ENCODE measurements at places on chromosomes 7 and 10.

DNA sequence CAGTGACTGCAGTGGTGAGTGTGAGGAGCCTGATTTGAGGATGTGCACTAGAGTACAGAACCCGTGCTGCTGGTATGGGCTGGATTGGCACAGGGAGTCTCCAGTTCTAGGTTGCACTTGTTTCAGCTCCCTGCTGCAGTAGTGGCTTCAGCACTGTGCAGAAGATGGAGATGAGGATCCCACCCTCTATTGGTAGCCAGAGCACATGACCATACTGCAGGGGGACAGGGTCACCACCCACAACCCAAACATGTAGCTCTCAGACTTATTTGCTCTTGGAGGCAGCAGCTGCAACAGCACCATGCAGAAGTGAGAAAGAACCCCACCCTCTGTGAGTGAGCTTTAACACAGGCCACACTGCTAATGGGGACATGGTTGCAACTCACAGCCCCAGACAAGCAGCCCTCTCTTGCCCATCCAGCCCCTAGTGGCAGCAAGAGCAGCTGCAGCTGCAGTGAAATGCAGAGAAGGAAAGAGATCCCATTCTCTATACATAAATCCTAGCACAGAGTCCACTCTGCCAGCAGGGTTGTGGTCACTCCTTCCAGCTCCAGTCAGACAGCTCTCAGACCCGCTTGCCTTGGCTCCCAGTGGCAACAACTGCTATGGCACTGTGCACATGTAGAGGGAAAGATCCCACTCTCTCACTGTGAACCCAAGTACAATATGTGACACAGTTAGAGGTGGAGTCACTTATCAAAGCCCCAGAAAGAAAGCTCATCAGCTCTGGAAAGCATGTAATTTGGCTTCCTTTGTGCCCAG lies 51.4 kb upstream of the SCIN start:
- peak; percentile 69 for DNase-seq

GRCh38 chr7:47506382-47507339 lies 75.2 kb downstream of the TNS3 start:
- no peak for DNase-seq

DNA sequence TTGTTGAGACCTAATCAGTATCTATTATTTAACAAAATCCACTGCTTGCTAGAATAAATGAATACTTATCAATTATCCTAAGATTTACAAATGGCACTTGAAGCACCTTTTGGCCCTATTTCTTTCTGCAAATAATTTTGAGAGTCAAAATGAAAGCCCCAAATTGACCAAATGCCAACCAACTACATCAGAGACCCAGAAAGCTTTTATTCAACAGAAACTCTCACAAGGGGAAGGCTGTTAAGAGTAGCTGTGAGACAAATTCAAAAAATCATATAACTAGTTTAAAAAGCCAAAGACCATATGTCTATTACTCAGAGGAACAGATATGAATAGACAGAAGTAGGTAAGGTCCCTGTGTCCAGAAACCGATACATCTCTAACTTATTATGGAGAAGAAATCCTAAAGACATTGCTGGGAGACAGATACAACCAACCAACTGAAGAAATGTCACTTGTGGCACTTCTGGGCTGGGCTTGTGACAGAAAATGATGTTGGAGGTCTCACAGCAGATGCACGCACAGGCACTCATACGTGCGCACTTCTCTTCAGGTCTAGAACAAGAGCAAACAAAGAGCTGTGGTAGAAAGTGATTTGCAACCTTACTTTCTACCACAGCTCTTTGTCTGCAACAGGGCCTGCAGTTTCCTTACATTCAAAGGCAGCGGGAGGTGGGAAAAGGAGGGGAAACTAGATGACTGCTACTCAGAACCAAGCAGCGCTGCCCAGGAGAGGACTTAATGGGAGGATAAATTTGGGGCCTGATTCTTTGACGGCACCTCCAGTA lies 58.6 kb upstream of the KCNIP2 start:
- peak; percentile 33 for DNase-seq

- DNase-seq = no peak
Measured at GRCh38 chr7:15916681-15917380, 230.3 kb upstream of the MEOX2 start.

- DNase-seq = no peak
Measured at GRCh38 chr7:154902600-154903082, 100.3 kb downstream of the PAXIP1 start.

GRCh38 chr10:17147884-17148489 lies 18.4 kb upstream of the CUBN start:
- no peak for DNase-seq

GRCh38 chr7:129959471-129960203 lies 6.9 kb upstream of the UBE2H start:
- DNase-seq = no peak

DNA sequence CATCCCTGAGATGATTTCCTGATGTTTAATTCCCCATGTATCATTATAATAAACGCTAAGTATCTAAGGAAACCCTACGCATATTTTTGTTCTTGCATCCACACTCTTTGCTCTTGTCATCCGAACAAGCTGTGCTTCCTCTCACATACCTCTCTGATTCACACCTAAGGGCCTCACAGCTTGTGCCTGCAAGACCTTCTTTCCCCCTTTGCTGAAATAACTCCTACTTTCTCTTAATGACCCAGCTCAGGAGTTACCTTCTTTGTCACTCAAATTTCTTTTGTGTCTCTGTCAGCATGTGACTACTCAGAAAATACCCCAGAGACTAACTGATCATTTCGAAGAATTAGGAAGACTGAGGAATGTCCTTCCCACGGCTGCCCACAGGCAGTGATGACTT lies 209.3 kb upstream of the IMMP2L start:
- peak; percentile 37 for DNase-seq

DNA sequence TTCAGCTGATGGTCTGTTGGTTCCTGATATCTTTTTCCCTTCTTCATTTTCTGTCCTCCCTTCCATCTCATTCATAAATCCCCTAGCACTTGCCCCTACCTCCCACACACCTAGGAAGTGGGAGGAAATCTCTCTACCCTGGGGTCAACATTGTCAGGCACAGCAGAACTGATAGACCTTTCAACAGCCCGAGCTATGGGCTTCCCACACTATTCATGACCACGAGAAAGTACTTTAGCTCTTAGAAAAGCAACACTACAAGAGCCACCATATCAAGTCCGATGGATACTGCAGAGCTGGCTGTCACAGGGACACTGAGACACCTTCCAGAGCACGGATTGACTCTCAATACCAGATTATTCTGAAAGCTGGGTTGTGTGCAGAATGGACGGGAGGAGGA lies 180.6 kb upstream of the NEBL start:
- DNase-seq = no peak

GRCh38 chr7:74404741-74405140 lies 49.0 kb upstream of the GTF2IRD1 start:
- DNase-seq = no peak

DNA sequence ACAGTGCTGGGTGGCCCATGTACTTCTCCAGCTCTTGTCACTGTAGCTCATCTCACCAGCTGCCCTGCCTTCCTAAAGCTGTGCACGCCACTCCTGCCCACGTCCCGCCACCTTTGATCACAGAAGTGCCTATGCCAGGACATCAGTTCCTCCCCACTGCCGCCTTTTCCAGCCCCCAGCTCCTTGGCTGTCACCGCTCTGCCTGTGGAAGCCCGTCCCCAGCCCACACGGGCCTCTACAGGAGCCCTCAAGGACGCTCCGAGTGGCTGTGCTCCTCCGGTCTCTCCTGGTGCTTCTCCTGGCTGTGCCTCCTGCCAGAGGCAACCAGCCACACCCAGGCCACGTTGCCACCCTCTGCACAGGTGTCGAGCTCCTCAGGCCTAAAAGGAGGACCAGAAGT lies 19.3 kb upstream of the INMT start:
- no peak for DNase-seq

DNA sequence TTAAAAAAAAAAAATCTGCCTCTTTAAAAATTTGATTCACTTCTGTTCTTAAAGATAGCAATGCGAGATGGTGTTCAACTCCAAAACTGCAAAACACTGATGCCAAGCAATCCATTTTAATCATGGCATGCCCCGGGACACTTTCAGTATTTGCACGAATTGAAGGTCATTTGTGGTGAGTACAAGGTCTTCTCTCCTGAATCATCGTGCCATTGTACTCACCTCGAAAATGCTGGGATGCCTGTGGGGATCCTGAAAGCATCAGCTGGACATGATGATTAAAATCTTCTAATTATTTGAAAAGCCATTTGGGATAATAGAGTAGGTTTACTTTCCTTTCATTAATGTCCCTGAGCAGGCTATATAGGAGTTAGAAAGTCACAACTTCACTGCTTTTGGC lies 125.1 kb upstream of the NRP1 start:
- DNase-seq = no peak

- peak; percentile 49 for DNase-seq
Measured at GRCh38 chr7:4819560-4820404, 42.0 kb downstream of the PAPOLB start.

DNA sequence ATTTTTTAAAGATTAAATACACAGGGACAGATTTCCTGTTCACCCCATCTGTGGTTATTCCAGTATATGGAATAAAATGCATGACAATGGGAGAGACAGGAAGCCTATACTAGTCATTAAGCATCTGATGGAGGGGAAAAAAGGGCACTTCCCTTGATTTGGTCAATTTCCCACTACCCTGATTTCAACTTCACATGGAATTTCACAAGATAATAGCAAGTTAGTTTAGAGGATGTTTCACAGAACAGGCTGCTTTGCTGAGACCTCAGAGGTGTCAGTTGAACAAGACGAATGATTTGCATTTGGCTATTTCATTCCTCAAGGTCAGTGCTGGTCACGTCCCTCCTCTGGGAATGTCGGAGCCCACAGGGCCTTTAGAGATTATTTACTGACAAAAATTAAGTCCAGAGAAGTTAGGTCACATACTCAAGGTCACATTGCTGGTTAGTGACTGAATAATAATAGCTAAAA lies 4.7 kb upstream of the ITPRIP start:
- no peak for DNase-seq

GRCh38 chr10:26457088-26457487 lies 18.9 kb downstream of the APBB1IP start:
- no peak for DNase-seq

DNA sequence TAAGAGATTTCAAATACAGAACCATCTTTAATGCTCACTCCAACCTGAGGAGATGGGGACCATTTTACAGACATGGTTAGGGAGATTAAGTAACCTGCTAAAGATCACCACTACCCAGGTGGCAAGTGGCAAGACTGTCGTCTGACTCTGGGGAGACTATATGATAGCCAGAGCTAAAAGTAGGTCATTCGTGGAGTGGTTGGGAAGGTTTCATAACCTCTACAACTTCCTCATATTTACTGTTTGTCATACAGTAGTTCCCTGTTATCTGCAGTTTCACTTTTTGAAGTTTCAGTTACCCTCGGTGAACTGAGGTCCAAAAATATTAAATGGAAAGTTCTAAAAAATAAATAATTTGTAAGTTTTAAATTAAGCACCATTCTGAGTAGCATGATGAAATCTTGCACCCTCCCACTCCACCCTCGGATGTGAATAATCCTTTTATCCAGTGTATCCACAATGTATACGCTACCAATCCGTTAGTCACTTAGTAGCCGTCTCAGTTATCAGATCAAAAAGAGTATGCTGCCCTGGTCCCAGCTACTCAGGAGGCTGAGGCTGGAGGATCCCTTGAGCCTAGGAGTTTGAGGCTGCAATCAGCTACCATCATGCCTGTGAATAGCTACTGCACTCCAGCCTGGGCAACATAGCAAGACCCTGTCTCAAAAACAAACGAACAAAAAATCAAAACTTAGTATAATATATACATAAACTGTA lies 14.9 kb upstream of the LGI1 start:
- no peak for DNase-seq

GRCh38 chr7:107152011-107152410 lies 16.8 kb upstream of the HBP1 start:
- DNase-seq = no peak

- no peak for DNase-seq
Measured at GRCh38 chr10:70378122-70378521, 4.3 kb downstream of the LRRC20 start.

All from ELF-1 (cell line).